ENCODE measurements at places on chromosomes 12 and 14.

- peak; percentile 37 for DNase-seq
These were observed 180.8 kb downstream of the EFCAB11 start for GRCh38 chr14:89773644-89774316.

DNA sequence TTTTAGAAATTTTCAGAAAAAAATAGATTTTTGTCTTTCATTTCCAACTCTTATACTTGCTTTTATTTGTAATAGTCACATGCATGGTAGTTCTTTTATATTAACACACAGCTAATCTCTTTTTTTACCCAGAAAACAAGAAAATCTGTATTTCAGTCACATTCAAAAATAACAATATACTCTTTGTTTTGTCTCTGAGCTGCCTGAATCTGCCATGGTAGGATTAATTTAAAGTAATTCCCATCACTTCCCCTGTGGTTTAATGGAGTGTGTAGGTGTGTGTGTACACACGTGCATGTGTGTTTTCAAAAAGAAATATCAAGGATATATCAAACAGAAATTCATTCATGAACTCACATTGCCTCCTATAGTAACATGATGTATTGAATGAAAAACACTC is 42.6 kb downstream of the PDZRN4 start:
- DNase-seq, result no peak

DNA sequence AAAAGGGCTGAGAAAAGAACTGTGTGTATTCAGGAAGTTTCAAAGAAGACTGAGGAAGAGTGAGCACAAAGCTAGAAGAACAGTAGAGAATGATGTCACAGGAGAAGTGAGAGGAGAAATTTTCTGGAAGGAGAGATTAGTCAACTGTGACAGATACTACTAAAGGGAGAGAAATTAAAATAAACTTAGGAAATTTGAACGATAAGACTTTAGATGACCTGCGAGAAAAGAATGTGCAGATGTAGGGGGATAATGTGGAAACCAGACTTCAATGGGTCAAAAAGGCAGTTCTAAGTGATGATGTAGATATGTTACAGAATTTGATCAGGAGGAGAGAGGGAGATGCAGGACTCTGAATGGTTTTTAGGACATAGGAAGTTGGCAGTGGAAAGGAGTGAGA is 287.4 kb downstream of the SYT1 start:
- no peak for DNase-seq

DNA sequence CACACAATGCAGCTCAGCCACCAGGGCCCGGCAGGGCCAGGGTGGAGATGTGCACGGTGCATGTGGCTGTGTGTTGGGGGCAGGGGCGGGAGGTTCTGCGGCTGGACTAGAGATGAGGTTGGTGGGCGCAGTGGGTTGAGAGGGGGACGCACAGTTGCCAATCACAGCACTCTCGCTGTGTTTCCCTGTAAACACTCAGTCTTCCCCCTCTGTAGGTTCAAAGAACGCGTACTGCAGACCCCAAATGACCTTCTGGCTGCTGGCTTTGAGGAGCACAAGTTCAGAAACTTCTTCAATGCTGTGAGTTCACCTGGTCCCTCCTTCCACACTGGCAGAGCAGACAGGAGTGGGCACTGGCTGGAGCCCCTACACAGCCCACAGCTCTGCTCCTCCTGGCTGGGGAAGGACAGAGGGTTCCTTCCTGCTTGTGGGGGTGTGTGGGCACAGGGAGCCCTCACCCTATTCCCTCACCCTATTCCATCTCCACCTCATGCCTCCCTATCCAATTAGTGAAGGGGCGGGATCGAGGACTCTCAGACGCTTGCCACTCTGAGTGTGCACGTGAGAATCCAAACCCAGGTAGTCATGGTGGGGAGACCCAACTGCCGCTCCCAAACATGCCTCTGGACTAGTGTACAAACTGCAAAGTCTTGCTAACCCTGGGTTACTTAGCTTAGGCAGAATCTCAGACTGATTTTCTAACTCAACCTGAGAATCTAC is 17.8 kb downstream of the OTUB2 start:
- no peak for DNase-seq

GRCh38 chr12:122961531-122962329 is 4.5 kb downstream of the ABCB9 start:
- no peak for DNase-seq

- no peak for DNase-seq
These were observed 7.8 kb downstream of the ARHGEF25 start for GRCh38 chr12:57618966-57619433.

GRCh38 chr14:31024577-31025366 is 677 bp upstream of the AP4S1 start:
- DNase-seq, result no peak

- no peak for DNase-seq
These were observed 41.1 kb downstream of the CYP46A1 start for GRCh38 chr14:99724939-99725773.

DNA sequence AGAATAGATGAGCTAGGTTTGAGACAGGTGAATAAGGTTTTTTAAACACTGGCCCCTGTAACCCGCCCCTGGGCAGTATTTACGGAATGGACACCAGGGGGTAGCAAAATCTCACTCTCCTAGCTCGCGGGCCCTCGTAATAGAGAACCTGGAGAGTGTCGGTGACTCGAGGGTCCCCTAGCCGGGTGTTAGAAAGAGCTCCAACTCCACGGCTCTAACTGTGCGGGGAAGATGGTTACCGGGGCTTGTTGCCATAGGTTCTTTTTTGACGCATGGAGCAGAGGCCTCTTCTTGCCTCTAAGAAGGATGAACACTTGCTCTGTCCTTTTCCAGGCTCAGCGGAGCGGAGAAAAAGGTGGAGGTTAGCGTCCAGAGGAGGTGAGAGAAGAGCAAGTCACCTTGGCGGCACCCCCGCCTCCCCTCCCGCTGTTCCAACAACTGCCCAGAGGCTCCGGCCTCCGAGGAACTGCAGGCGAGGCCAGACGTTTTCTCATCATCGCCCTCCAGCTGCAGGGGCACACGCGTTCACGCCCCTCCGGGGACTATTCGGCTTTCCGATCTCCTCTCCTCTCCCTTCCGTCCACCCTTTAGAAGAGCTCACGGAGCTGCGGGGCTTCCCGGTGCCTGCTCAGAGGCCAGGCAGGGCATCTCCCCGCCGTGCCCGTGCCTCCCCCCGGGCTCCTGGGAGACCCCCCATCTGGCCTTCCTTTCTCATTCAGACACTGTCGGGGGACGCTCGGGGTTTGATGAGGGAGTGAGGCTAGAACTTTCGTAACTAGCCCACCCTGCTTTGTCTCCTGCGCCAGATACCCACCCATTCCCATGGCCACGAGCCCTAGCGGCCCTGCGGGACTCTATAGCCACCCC is 1.4 kb upstream of the ARHGEF40 start:
- DNase-seq, result no peak

GRCh38 chr14:51912112-51912786 is 51.8 kb downstream of the GNG2 start:
- DNase-seq, result no peak

DNA sequence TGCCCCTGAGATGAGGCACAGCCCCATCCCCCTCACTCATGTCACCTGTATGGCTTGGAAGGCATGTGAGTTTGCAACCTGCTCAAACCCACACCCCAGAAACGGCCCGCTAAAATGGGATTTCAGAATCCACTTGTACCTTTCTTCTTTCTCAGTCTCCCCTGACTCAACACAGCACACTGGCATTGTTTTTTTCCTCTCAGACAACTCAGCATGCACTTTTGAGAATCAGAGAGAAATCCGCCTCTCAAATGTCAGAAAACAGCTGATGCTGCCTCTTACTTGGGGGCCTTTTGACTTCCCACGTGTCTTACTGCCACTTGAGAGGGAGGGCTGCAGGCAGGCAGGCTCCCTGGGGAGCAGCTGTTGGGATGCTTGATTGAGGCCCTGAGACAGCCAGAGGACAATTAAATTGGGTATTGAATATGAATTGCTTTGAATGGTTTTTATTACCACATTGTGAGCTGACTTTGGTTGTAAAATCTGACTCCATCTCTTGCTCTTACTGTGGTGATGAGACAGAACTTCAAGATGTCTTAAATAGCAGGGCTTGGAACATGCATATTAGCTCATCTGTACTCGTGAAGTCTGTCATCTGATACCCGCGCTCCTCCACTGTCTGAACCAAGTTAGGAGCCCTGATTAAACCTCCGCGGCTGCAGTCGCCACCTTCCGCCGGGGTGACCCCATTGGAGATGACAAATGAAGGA is 96.6 kb downstream of the APAF1 start:
- no peak for DNase-seq

GRCh38 chr12:115859231-115859630 is 418.3 kb downstream of the MED13L start:
- DNase-seq, result no peak

DNA sequence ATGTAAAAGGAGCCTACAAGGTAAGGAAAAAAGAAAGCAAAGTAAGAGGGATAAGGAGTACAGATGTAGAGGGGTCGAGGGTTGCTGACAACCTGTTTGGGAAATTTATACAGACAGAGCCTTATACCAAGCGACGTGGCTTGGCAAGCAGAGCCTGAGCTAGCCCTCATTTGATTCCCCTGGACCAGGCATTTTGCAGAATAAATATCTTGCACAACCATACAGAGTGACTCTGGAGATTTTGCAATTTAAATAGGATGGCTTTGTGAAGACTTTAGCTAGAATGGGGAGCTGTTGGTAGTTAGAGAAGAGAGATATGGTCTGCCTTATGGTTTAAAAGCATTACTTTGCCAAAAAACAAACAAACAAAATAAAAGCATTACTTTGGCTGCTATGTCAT is 11.1 kb upstream of the ANO6 start:
- no peak for DNase-seq

- DNase-seq, result no peak
These were observed 892.4 kb downstream of the RPS29 start for GRCh38 chr14:48693793-48694192.

DNA sequence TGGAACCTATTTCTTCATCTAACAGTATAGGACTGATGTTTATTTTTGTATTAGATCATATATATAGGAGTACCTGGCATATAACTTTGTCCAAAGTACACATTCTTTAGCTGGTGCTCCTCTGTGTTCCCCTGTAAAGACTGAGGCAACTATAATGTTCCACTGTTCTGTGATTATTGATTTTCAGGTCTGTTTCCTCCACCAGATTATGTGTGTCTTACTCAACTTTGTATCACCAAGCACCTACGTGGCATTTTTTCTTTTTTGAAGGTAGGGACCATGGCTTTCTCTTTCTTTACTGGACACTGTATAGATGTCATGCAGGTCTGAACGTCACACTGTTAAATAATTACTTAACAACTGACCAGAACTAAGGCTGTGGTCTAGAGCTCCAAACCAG is 29.3 kb downstream of the BICD1 start:
- DNase-seq, result no peak

DNA sequence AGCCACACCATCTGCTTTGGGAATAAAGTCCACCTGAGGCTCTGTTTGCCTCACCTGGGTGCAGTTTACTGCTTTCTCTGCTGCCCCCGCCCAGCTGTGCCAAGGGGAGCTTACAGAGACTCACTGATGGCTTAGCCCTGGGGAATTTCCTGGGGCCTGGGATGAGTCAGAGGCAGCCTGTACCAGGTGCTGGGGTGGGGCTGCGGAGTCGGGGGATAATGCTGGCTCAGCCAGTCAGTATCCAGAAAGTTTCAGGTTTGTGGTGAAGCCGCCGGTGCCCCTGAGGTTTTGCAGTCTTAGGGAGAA is 22.3 kb downstream of the PLEKHG3 start:
- DNase-seq, result no peak

- DNase-seq, result no peak
These were observed 195.2 kb upstream of the LRIG3 start for GRCh38 chr12:59115526-59115925.

DNA sequence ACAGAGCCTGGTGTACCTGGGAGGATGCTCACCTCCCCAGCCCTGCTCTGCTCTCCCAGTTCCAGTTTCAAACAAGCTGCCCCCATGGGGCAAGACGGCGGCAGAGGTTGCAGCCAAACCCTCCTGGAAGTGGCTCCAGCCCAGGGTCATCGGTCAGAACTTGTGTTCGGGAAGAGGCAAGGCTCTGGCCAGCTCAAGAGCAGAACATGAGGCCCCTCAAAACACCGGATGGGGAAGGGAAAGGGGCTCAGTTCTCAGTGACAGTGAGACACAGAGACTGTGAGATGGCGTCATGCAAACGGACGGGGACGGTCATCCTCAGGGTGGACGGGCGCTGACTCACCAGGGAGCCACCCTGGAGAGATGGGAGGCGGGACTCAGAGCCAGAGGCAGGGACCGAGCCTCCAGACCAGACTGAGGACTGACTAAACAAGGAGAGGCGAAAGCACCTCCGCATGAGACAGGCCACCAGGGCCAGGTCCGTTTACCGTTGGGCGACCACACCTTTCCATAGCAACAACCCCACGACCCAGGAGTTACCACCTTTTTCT is 63.9 kb upstream of the GALNT9 start:
- DNase-seq, result no peak

DNA sequence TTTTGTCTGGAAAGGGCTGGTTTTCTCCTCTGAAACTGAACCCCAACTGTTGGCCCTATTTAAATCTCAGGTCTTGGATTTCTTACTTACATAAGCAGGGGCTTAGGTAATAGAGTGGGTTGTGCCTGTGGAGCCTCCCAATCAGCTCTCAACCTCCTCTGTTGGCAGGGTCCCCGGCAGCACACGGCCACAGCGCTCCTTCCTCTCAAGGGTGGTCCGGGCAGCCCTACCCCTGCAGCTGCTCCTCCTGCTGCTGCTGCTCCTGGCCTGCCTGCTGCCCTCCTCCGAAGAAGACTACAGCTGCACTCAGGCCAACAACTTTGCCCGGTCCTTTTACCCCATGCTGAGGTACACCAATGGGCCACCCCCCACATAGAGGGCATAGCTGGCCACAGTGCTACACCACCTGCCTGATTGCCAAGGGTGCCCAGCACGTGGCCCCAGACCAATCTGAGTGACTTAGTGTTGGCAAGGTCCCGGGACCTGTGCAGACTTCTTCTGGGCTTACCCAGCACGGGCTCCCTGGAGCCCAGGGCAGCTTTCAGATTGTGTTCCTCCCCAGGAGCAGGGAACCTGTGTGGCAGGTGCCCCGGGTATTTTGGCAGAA is 68.9 kb downstream of the ESR2 start:
- DNase-seq, result no peak

DNA sequence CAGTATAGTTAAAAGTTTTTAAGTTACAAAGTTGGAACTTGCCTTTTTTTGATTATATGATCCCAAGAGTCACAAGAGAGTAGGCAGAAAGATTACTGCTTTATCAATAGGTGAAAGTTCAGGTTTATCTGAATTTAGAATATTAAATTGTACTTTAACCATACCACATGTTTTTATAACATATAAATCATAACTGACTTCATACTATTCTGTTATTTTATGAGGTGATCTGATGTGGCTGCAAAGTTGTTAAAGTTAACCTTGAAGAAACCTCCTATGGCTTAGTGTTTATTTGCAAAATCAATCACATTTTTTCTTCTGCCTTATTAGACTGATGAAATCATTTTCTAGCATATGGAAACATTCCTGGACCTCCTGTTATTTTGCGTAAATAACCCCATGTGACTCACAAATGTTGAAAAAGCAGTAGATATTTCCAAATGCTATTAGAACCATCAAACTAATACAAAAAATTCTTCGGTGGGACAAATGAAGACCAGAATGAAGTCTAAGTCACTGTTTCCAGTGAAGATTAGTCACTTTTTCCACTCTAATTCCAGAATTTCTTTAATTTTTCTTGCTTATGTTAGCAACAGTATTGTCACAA is 132.1 kb downstream of the RAD51B start:
- DNase-seq, result no peak

All from bone marrow (tissue), 2 donors.